Stimulated activated CD4-positive, alpha-beta T cell treated with anti-CD3 and anti-CD28 coated beads, Interleukin-12 subunit alpha, Interleukin-12 subunit beta, amount 100 ng/mL, for 24 hours (primary cell): ENCODE measurements at places on chromosomes 7 and 10.

GRCh38 chr7:38760226-38760625 lies 129.1 kb upstream of the AMPH start:
- no peak for DNase-seq

- DNase-seq, result no peak
Measured at GRCh38 chr10:114431414-114432135, 27.3 kb upstream of the AFAP1L2 start.

GRCh38 chr7:37047260-37047659 lies 323.0 kb upstream of the AOAH start:
- no peak for DNase-seq

DNA sequence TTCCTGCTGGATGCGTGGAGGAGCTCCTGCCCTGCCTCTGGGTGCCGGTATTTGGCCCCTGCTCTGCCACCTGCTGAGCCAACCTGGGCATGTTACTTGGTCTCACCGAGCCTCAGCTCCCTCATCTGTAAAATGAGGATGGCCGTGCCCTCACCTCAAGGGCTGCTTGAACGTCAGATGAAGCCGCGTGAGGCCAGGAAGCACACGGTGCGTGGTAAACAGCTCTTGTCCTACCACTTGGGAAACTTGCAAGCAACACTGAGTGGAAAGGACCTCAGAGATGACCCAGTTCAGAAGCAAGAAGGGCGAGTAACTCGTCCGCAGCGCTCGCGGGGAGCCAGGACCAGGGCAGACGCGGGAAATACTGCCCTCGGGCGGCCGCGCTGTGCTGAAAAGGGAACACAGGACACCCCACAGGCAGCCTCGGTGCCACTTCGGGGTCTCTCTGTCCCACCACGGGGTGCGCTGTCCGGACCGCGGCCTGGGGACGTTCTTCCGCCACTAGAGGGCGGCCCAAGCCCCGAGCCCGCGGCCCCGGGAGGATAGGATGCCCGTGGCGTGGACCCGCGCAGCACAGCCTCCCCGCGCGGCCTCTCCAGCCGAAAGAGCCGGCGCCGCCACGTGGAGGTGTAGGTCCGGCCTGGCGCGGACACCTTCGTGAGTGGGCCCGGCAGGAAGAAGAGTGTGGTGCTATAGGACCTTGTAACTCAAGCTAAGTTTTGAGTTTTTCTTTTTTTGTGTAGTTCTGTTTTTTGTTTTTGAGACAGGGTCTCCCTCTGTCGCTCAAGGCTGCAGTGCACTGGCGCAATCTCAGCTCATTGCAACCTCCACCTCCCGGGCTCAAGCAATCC lies 94.1 kb downstream of the PRKAG2 start:
- peak; percentile 51 for DNase-seq

GRCh38 chr10:51861051-51861450 lies 161.7 kb upstream of the CSTF2T start:
- no peak for DNase-seq

DNA sequence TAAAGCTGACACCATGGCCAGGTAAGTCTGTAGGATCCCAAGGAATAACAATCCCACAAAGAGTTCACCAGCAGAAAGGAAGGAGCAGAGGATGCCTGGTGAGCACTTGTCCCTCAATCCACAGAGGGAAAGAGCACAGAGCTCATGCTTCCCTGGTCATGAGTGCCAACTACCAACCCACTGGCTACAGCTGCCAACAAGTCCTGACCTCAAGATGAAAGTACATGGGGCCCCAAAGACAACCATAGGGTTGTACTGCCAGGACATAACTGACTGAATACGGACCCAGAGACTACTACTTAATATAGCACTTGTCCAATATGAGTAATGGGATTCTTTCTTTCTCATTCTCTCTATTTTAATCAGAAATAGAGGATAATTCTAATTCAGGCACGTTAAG lies 83.3 kb downstream of the JCAD start:
- no peak for DNase-seq

DNA sequence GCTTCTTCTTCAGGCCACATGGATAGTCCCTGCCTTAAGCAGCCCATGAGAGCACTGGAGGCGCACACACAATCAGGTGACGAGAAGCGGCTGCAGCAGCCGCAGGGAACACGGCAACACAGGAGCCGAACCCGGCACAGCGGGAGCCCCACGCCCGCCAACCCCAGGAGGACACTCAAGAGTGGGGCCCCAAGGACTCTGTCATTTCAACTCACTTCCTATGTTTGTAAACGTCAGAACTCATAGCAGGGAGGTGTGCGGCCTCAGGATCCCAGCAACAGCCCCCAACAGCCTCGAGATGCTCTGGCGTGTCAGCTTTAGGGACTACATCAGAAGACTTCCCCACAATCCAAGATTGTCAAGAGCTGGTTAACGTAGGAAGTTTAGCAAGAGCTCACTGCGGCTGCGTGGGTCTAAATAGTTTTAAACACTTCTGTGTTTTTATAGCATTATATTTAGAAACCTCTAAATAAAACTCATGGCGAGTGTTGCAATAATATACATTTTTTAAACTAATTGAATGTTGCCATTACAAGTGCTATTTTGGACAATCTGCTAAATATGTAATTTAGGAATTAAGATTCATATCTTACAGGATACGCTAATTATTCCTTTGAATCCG lies 123.4 kb downstream of the MAD1L1 start:
- no peak for DNase-seq

GRCh38 chr7:147858421-147858820 lies 732.1 kb upstream of the C7orf33 start:
- DNase-seq, result no peak

GRCh38 chr10:79927111-79927828 lies 21.6 kb downstream of the SFTPD start:
- DNase-seq, result no peak

GRCh38 chr10:76327441-76327840 lies 896.0 kb downstream of the LRMDA start:
- no peak for DNase-seq

GRCh38 chr10:2978111-2978510 lies 89.2 kb upstream of the PFKP start:
- DNase-seq, result no peak

GRCh38 chr10:69374242-69374641 lies 42.5 kb downstream of the TACR2 start:
- DNase-seq, result no peak

- no peak for DNase-seq
Measured at GRCh38 chr10:92573091-92573797, 649 bp downstream of the IDE start.

DNA sequence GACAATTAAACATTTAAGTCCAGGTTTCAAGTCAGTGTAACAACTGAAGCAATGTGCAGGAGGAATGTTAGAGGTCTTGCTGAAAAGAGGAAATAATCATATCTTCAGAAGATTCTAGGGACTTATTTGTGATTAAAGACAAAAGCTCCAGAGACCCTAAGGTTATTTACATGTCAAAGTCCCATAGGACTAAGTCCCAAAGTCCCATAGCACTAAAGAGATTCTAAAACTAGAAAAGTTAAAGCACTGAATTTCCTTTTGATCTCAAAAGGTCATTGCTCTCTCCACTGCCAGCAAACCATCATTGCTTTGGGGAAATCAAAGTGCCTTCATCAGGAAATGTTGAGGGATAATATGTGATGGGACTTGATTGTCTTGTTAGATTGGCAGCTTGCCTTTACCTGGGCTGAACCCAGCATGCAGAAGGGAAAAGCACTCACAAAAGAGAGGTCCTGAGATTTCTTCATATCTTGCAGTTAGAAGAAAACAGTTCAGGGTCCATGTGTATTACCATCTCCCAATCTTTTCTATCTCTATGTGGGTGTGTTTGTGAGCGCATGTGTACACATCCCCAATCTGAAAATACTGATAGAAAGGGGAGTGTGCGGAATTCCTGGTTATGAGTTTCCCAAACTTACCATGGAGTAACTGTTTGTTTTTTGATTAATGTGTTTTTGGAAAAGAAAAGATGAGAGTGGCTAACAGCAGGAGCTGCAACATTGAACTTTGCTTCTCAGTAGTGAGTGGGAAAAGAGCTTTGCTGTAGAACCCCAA lies 21.8 kb downstream of the NUDT13 start:
- DNase-seq, result no peak

GRCh38 chr10:74816824-74817498 lies 9.4 kb upstream of the KAT6B start:
- no peak for DNase-seq

DNA sequence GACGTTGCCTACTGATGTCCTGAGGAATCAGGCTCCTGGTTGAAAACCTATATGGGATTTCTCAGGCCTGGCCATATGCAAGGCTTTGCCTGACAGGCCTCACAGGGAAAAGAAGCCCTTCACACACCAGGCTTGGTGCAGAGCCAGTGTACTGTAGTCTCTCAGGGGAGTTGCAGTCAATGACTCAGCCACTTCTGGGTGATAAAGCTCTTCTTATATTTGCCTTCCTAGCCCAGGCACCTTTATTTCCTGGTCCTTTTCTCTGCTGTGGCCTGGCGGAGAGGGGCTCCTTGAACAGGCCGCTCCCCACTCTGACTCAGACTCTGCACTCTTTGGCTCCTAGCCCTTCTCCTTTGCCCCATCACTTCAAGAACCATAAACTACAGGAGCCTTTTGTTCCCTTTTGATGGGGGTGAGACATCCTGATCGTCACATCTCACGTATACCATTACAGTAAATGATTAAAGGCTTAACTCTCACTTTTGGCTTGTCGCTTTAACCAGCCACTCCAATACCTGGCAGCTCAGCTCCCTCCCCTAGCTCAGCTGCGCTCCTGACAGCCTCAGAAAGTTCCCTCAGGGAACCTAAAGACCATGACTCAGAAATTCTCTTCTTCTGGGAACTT lies 33.5 kb downstream of the DPY19L1 start:
- DNase-seq, result no peak

DNA sequence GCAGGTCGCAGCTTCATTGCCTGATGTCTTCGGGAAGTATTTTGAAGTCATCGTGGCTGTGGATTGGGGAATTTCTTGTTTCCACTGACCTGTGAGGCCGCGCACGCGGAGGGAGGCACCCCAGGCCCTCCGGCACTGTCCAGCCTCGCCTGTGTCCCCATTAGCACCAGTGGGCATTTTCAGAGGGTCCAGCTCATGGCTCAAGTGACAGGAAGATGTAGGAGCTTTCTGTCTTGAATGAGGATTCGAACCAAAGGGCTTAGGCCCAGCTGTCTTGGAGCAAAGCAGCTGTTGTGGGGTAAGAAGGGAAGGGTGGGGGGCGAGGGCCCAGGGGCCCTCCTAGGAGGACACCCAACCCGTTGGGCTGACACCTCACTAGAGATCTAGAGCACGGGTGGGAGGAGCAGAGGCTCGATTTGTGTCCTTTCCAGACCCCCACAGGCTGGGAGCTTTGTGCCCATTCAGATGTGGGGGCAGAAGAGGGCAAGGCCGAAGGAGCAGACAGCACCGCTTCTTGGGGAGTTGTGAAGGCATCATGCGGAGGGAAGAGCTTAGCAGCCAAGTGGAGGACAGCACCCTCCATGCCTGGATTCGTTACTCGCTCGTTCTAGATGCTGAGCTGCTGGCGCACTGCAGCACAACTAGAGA lies 914 bp downstream of the ZNF37A start:
- DNase-seq, result no peak
